ENCODE measurements at places on chromosomes 13 and 19. TPM values are rescaled to one million over a fixed set of nuclear protein-coding genes. Genes with fewer than 3 reads are reported as not detected.
A peak's percentile ranks its signal among the peaks of the same experiment; 100 is the strongest.

DNA sequence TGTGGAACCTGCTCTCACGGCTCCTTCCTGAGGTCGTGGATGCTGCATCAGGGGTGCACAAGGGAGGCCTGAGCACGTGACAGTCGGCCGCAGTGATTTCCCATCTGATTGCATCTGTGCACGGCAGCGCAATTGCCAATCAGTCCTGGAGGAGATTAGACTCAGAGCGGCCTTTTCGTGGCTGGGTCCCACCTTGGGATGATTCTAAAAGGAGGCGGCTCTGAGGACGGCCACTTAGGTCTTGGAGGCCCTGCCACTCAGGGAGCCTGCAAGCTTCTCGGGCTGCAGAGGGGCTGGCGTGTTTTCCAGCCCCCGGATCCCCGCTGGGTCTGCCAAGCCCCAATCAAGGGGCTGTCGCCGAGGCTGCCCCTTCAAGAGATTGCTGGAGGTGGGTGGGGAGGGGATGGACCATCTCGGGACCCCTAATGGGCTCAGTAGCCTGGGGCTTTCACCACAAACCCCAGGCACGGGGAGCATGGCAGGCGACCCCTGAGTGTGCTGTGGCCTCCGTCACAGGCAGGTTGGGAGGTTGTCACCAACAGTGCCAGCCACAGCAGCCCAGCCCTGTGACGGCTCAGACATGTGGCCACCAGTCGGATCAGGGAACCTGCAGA, 51.6 kb downstream of the SOX1 start:
- DNase-seq, result no peak

- DNase-seq, result no peak
These were observed 160.5 kb downstream of the LACC1 start for GRCh38 chr13:44040070-44040817.

DNA sequence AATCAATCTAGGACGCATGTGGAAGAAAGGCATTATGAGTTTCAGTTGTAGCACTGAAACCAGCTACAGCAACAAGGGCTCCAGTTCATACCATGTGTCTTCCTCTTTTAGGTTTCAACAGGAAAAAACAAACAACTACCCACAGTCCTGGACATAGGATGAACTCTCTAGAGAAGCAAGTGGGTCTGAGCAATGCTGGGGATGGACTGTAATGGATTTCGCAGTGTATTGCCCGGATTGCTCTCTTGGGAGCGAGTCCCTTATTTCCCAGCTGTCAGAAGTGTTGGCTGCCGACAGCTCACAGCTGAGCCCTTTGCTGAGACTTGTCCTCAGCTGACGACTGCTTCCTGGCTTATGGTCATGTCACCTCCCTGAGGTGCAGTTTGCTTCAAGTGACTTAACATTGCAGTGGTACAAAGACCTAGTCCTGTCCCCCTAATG, 12.1 kb upstream of the MYCBP2 start:
- DNase-seq, result no peak

GRCh38 chr19:41327076-41327575, 17.2 kb downstream of the CCDC97 start:
- no peak for DNase-seq

- DNase-seq, result no peak
These were observed 1453.1 kb downstream of the UQCRFS1 start for GRCh38 chr19:27759896-27760295.

GRCh38 chr13:41159174-41159573, 26.6 kb upstream of the KBTBD6 start:
- no peak for DNase-seq

- DNase-seq, result no peak
These were observed 136.7 kb upstream of the NBEA start for GRCh38 chr13:34805347-34805746.

- DNase-seq, result no peak
These were observed 4.1 kb downstream of the UBXN6 start for GRCh38 chr19:4453232-4454179.

DNA sequence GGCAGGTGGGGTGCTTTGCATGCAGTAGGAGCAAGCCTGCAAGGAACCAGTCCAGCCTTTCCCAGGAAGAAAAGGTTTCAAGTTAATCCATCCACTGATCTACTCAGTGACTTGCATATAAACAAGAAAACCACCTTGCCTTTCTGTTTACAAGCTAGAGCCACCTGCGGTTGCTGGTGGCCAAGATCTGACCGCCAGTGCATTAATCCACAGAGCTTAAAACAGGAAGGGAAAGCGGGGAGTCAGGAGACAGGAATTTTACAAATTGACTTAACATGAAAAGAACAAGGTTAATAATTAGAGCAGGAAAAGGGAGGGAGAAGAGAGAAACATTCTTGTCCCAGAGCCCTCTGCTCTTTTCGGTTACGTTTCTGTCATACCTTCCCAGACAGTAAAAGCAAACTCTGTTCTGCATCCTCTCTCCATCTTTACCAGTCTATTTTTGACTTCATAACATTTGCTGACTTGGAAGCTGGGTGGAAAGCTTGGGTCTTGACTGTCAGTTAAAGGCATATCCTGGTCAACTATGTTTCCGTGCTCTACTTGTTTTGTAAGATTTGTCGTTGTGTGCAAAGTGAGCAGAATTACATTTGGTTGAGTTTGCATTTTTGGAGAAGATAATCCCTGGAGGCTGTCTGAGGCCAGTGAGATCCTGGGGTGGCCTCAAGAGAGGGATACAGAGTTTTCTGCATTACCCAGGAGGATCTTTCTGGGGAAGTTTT, 760.6 kb downstream of the EFNB2 start:
- no peak for DNase-seq

DNA sequence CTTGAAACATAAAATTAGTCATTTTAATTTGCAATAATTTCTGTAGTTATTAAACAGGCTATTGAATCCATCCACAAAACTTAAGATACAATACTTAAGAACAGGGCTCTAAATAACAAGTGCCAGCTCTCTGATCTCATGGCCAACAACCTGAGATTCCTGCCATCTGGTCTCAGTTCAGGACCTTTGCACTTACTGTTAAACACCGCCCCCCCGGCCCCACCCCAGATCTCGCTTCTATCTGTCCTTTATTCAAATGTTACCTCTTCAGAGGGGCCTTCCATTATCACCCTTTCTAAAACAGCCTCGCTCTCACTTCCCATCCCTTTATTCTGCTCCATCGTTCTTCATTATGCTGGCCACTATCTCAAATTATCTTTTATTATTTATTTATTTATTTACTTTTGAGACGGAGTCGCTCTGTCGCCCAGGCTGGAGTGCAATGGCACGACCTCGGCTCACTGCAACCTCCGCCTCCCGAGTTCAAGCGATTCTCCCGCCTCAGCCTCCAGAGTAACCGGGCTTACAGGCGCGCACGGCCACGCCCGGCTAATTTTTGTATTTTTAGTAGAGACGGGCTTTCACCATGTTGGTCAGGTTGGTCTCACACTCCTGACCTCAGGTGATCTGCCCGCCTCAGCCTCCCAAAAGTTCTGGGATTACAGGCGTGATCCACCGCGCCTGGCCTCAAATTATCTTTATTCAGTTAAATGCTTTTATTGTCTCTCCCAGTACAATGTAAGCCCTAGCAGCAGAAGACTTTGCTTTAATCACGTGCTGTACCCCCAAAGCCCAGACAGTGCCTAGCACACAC, 838 bp upstream of the SNRNP70 start:
- DNase-seq, result no peak

DNA sequence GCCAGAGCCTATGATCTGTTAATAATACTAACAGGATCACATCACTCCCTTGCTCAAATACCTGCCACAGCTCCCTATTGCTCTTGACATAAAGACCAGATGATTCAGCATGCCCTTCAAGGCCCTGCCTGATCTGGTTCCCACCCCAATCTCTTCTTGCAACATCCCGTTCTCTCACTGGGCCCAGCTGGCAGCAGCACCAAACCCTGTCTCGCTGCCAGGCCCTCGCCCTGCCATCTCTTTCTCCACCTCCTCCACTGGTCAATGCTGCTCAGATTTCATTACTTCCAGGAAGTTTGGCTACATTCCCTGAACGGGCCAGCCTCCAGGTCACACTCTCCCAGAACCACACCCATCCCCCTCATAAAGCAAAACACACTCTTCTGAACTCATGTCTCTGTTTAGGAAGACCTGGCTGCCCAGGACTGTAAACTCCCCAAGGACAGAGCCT, 8.6 kb upstream of the BCAT2 start:
- DNase-seq, result peak; percentile 86

- no peak for DNase-seq
These were observed 71.4 kb downstream of the SLC15A1 start for GRCh38 chr13:98681049-98681448.

DNA sequence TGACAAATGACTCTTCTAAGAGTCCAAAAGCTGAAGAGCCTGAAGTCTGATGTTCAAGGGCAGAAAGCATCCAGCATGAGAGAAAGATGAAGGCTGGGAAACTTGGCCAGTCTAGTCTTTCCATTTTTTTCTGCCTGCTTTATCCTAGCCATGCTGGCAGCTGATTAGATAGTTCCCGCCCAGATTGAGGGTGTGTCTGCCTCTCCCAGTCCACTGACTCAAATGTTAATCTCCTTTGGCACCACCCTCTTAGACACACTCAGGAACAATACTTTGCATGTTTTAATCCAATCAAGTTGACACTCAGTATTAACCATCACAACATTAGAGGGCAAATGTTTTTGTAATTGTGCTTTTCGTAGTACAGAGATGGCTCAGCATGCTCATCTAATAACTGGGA, 267.5 kb upstream of the KLHL1 start:
- DNase-seq, result no peak

Gene CLIP3
- 72.8 TPM for total RNA-seq

Gene FFAR2
- 4.5 TPM for total RNA-seq

Gene LRRC25
- 8.2 TPM for total RNA-seq

Gene DAND5
- total RNA-seq, result not detected

Gene S1PR4
- total RNA-seq, result 3.1 TPM

Gene ZNF730
- total RNA-seq, result 1.8 TPM

Gene PAK4
- 43.5 TPM for total RNA-seq

Gene CALR3
- total RNA-seq, result not detected

Gene ZNF805
- total RNA-seq, result 21.2 TPM

Data from sciatic nerve (tissue), 2 donors.